DMS79 treated with DMSO at 0.1 percent for 48 hours (cell line): ENCODE measurements at places on chromosomes 13 and 19.

GRCh38 chr19:8214802-8215201 is 5.6 kb downstream of the CERS4 start:
- no peak for DNase-seq

- DNase-seq: no peak
Measured at GRCh38 chr13:105343134-105343806, 1192.2 kb downstream of the EFNB2 start.

GRCh38 chr13:43805071-43805468 is 18.3 kb upstream of the ENOX1 start:
- no peak for DNase-seq

GRCh38 chr13:99658261-99658991 is 157.2 kb downstream of the TM9SF2 start:
- DNase-seq: peak; percentile 95

DNA sequence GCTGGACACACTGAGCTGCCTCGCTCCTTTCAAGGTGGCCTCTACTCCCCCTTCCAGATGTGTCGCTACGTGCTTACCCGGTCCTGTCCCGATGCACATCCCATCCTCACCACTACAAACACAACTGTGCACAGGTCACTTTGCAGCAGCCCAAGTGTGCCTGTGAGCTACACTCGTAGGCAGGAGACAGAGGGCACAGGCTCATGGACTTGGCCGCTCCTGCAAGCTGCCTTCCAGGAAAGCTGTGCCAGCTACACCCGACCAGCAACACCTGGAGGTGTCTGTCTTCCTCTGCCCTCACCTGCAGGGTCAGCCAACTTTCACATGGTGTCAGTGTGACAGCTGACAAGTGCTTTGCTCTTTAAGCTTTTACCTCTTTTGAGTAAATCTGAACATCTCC is 15.4 kb downstream of the CARS2 start:
- no peak for DNase-seq

DNA sequence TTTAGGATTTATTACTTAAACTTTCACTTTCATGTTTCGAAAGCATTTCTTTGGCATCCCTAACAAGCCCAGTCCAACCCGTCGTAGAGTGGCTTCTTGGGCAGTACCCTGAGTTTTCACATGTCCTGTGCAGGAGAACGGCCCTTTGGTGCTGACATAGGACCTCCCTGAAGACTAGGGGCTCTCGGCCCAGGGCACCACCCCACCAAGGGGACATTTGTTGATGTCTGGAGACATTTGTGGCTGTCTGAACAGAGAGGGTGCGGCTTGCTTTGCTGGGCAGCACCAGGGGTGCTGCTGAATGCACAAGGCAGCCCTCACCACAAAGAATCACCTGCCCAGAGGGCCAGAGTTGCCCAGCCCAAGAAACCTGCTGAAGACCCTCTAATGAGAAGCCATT is 30.6 kb downstream of the CUL4A start:
- no peak for DNase-seq

DNA sequence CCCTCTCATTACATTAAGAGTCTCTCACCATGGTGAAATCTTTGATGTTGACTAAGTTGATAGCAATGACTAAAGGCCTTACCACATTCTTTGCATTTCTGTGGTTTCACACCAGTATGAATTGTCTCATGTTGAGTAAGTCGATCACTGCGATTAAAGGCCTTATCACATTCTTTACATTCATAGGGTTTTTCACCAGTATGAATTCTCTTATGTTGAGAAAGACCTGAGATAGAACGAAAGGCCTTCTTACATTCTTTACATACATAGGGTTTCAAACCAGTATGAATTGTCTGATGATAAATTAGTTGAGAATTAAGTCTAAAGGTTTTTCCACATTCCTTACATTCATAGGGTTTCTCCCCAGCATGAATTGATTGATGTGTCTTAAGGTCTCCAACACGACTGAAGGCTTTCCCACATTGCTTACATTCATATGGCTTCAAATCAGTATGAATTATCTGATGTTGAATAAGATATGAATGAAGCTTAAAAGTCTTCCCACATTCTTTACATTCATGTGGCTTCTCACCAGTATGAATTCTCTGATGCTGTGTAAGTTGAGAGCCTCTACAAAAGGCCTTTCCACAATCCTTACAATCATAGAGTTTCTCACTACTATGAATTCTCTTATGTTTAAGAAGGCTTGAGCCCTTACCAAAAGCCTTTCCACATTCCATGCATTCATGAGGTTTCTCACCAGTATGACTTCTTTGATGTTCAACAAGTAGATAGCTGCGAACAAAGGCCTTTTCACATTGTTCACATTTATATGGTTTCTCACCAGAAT is 45.6 kb downstream of the ZNF283 start:
- DNase-seq: no peak

DNA sequence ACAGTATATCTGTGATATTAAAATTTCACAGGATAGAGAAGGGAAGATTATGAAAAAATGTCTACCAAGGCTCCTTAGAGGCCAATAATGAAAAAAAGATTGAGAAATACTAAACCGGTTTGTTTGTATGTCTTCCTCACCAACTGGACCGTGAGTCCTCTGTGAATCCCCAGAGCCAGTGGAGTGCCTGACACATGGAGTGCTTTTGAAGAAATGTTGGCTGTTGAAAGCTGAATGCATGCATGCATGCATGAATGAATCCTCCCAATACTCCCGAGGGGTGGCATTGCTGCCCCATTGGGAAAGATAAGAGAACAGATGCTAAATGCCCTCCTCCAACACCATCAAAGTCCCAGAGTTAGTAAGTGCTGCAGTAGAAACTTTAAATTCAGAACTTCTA is 152.7 kb upstream of the SERP2 start:
- DNase-seq: peak; percentile 56

GRCh38 chr13:93172109-93172508 is 54.5 kb upstream of the GPC6 start:
- no peak for DNase-seq

- no peak for DNase-seq
Measured at GRCh38 chr19:17854061-17854460, 5.6 kb upstream of the RPL18A start.

- DNase-seq: no peak
Measured at GRCh38 chr13:41332829-41333228, 21.8 kb downstream of the NAA16 start.

GRCh38 chr13:28140433-28141125 is 2.2 kb downstream of the PAN3 start:
- no peak for DNase-seq

DNA sequence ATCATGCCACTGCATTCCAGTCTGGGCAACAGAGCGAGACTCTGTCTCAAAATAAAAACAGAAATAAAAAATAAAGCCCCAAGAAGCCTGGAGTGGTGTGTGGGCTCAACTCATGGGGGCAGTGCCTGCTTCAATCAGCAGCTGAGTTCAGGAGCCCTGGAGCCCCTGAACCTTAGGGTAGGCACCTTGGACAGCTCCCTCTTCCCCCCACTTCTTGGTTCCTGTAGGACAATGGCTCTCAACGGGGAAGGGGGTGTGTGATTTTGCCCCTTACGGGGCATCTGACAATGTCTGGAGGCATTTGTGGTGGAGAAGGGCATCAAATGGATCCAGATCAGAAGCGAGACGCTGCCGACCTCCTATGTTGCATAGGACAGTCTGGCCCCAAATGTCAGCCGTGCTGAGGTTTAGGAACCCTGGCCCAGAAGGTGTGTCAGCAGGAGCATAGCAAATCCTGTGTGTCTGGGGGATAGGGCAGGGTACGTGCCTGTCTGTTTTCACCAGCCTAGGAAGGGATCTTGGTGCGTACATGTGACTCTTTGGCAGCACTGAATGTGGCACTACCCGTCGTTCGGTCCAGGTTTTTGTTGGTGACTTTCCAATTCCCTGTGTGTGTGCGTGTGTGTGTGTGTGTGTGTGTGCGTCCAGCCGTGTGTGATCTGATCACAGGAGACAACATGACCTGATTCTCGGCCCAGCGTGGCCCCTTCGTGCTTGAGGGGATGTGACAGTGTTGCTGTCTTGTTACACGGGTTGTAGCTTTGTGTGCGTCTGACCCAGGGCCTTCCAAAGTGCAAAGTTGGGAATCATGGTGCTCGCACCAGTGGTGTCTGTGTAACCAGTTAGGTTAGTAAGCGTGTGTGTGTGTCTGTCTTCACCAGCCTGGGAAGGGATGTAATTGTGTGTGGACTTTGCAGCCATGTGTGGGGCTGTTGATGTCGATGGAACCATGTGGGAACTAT is 7.5 kb downstream of the IGLON5 start:
- no peak for DNase-seq

- DNase-seq: no peak
Measured at GRCh38 chr13:94309997-94310855, 169.3 kb downstream of the DCT start.

DNA sequence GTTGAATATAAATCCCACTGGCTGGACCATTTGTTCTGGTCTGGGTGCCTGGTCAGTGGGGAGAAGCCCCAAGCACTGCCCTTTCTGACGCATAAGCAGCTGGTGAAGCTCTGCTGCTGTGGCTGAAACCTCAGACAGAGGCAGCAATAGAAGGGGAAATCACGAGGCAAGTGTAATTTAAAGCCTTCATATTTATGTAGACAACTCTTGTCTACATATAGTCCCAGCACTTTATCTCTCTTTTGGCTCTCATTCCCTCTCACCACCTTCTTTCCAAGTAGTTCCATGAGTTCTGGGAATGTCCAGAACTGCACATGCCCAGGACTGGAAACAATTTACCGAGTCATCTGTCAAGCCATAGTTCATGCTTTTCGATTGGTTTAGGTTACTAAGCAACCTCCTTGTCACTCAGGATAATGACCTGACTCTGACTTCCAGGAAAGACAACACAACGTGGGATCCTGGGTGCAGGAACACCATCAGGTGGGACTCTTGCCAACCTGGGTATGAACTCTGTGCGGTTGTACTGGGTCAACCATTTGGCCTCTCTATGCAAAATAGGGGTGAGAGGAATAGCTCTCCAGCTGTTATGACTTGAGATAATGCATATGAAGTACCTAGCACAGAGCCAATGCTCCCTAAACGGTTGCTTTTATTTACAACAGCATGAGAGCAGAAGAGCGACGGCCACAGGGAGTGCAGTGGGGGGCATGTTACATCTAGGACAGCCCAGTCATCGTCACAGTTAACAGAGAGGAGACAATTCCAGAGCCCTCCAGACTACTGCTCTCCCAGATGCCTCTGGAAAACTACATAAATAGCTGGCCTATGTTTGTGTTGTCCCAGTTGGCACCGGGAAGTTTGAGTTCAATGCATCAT is 321.9 kb downstream of the FOXO1 start:
- peak; percentile 41 for DNase-seq
